Astrocyte (in vitro differentiated cells and primary cell): ENCODE measurements at places on chromosomes 6 and 20. TPM values are rescaled to one million over a fixed set of nuclear protein-coding genes. Genes with fewer than 3 reads are reported as not detected.

- no peak for DNase-seq
Measured at GRCh38 chr6:4801491-4802110, 25.4 kb downstream of the CDYL start.

DNA sequence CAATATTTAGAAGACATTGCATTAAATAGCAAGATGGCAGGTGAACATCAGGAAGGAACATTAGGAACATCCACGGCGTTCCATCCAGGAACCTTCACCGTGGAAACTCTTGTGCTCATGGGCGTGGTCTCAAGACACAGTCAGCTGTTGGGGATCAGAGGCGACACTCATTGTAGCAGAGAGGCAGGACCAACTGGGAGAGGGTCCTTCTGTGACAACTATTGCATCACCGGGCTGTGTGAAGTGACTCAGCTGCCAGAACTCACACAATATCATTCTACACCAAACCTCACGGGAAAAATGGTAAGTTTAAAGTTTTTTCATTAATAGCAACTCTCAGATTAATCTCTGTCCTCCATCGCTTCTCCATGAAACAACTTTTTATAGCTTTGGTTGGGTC, 334.8 kb upstream of the SULF2 start:
- DNase-seq: no peak

GRCh38 chr6:71420095-71420692, 131.6 kb downstream of the OGFRL1 start:
- no peak for DNase-seq

Gene THBD
- 14.2 and 22.7 TPM in 2 replicates for total RNA-seq

Gene TMEM151B
- total RNA-seq: 0.07 and 0.09 TPM in 2 replicates

- no peak for DNase-seq
Measured at GRCh38 chr6:76888351-76888750, 574.9 kb downstream of the HTR1B start.

- no peak for DNase-seq
Measured at GRCh38 chr20:25281541-25281991, 33.7 kb downstream of the PYGB start.

DNA sequence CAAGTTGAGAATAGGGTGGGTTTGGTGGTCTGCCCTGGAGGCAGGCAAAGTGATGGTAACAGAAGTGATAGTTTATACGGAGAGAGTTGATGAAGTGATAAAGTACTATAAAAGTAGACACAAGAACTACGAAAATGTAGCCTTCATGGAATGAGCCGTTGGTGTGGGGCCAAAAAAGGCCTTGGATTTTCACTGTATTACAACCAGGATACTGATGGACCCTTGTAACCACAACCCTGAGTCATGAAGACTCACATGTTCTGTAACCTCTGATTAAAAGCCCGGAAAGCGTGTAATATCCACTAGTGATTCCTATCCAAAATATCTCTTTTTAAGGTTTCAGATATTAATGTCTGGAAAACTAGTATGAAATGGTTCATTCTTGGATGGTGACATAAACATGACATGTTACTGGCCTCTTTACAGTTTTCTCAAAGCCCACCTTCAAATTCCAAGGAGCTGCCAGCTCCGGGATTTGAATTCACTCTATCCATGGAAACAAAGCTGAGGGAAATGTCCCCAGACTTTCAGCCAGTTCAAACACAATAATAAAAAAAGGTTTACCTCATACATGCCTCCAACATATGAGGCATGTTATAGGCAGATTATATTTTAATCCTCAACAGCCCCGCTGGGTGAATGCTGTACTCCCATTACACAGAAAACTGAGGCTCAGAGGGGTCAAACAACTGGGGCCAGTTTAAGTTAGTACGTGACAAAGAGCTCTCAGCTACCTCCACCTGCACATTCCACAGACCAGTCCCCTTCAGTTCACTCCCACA, 55.4 kb downstream of the MRPL14 start:
- DNase-seq: peak; percentile 98

- no peak for DNase-seq
Measured at GRCh38 chr6:149044528-149044927, 273.0 kb upstream of the TAB2 start.

DNA sequence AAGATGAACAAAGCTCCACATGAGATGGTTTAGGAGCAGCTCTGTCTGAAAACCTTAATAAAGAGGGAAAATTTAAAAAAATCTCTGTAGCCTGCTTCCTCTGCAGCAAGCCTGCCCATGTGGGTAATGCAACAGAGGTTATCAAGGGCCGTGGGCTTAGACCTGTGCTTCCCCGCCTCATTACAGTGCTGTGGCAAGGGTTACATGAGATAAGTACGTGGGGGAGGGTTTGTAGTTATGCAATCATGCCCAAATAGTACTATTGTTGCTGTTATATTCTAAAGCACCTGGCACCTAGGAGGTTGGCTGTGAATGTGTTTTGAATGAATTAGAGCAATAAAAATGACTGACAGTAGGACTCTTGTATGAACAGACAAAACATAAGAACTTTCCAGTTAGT, 68.3 kb downstream of the PKHD1 start:
- DNase-seq: no peak

GRCh38 chr6:81561731-81562130, 190.8 kb downstream of the TENT5A start:
- no peak for DNase-seq

GRCh38 chr6:5582762-5583161, 321.4 kb downstream of the FARS2 start:
- no peak for DNase-seq

Gene DEF6
- 2.2 and 3.3 TPM in 2 replicates for total RNA-seq

Gene SIGLEC1
- total RNA-seq: not detected in 2 replicates

GRCh38 chr6:49849213-49849907, 17.0 kb downstream of the CRISP1 start:
- peak; percentile 25 for DNase-seq

GRCh38 chr6:46378882-46379416, 112.3 kb downstream of the RCAN2 start:
- DNase-seq: no peak

Gene UQCC2
- total RNA-seq: 70.2 and 79.1 TPM in 2 replicates

Gene C4A
- 3.8 and 4.6 TPM in 2 replicates for total RNA-seq

DNA sequence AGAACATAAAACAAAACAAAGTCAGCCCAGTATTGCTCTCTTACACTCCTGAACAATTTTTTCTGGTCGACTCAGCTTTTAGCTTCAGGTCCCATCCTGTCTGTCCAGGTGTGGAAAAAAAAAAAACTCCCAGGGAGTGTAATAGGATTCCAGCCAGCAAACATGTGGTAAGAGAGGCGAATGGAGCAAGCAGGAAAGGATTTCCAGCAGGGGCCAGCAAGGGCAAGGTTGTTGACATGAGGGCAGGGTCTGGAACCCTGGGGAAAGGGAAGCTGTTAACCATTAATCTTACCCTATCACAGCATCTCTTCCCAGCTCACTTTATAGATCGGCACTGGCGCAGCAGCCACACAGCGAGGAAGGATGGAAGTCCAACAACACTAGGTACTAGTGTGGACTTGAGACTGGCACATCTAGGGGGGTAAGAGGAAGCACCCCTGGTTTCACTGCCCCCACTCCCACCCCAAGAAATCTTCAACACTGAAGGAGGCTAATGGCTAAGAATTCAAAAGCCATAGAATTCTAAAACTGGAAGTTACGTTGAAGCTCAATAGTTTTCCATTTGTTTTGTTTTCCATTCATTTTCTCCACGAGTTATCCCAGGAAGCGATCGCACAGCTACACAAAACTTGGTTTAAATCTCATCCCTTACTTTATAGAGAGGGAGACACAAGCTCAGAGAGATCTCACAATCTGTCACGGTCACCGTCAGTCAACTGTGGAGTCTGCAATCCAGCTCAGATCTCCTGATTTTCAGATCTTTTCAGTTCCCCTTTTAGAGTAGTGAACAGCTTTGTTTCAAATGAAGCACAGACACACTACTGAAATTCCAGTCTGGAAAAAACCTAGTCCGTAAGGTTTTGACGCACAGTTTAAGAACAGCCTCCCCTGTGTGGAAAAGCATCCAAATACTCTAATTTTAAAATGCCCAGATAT, 53.3 kb downstream of the SLC22A23 start:
- no peak for DNase-seq

- no peak for DNase-seq
Measured at GRCh38 chr20:2118783-2119182, 17.2 kb downstream of the STK35 start.

Gene HTR1E
- not detected in 2 replicates for total RNA-seq

- DNase-seq: peak; percentile 42
Measured at GRCh38 chr6:156413154-156413553, 364.0 kb upstream of the ARID1B start.

DNA sequence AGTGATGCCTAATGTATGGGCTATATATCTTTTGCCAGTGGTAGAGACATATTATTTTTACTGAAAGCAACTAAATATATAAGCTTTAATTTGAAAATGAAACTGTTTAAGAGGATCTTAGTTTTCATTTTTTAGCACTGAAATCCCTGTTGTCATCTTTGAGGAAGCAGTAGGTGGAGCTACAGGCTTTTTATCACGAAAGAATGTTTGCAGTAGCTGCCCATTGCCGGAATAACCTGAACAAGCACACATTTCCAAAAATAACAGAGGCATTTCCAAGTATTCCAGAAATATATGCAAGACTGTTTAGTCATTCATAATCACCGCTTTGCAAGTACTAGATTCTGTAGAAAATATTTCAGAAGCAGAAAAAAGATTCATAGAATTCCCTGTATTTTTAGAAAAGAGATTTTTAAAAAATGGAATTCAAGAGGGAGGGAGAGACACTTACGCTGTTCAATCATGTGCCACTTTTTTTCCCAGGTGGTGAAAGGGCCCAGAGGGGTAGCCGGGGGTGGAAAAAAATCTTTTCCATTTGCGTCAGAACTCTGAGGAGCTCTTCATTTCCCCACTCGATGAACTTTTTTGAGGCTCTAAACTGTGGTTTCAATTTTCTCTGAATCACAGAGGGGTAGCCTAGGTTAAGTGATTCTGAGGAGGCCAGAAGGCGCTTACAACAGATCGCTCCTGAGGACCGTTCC, 142.5 kb upstream of the FERMT1 start:
- peak; percentile 85 for DNase-seq

GRCh38 chr6:116118608-116119007, 7.3 kb downstream of the COL10A1 start:
- peak; percentile 55 for DNase-seq

GRCh38 chr20:59586613-59587012, 17.7 kb upstream of the PHACTR3 start:
- DNase-seq: no peak

DNA sequence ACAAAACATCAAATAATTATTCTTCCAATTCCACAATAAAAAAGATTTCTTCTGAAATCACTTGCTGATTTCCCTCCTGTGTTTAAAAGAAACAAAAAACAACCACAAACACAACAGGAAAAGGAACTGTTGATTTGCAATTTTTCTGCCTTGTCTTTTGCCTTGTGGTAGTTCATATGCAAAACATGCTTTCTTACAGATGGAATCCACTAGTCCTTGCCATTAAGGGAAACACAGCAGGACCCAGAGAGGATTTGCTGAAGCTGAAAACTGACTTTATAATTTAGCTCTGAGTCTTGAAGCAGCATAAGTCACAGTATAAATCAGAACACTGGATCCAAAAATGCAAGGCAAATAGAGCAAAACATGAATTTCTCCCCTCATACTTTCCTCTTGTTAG, 328.8 kb downstream of the PHF3 start:
- no peak for DNase-seq

DNA sequence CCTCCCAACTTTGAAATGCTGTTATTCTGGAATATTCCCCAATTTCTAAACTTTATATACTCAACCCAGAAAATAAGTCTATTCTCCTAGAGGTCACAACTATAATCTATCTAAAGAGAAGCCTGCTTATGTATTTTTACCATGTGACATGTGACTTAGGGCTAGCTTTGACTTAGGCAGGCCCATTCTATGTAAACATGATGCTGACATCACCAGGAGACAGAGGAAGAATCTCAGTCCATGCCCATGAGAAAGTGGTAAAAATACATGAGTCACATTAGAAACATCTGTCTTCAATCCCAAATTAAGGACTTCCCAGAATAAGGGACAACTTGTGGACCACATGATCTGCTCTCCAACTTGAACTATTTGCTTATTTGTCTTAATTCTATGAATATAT, 113.6 kb upstream of the ID4 start:
- DNase-seq: peak; percentile 69

- no peak for DNase-seq
Measured at GRCh38 chr6:90294614-90294988, 2.0 kb downstream of the BACH2 start.
